Choroid plexus epithelial cell (primary cell): ENCODE measurements at places on chromosomes 3 and 15.

- no peak for DNase-seq
These were observed 93.7 kb downstream of the ABI3BP start for GRCh38 chr3:100899440-100900091.

- DNase-seq = no peak
These were observed 50.2 kb downstream of the CMC1 start for GRCh38 chr3:28291577-28291976.

- DNase-seq = no peak
These were observed 19.1 kb downstream of the GPR160 start for GRCh38 chr3:170056710-170057454.

DNA sequence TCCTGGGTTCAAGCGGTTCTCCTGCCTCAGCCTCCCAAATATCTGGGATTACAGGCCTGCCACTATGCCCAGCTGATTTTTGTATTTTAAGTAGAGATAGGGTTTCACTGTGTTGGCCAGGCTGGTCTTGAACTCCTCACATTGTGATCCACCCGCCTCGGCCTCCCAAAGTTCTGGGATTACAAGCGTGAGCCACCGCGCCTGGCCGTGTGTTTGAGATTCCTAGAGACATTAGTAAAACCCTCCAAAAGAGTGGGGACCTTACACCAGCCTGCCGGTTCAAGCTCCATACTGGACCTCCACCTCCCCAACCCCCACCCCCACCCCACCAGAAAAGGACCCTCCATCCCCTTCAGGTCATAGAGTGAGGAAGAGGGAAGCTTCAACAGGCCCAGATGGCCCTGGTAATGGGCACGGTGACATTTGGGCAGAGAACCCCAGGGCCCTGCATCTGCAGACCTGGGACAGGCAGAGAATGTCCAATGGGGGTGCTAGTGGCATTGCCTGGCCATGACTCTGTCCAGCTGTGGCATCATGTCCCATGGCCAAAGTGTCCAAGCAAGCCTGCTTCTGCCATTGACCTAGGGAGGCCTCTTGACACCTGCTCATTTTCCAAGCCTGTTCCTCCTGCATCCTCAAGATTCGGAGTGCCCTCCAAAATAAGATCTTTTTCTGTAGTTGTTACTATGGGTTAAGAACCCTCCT lies 108.9 kb upstream of the KLF13 start:
- DNase-seq = no peak

GRCh38 chr3:32493437-32494414 lies 8.9 kb downstream of the CMTM6 start:
- DNase-seq = peak; percentile 13

GRCh38 chr3:35932995-35933394 lies 293.7 kb downstream of the ARPP21 start:
- peak; percentile 92 for DNase-seq

DNA sequence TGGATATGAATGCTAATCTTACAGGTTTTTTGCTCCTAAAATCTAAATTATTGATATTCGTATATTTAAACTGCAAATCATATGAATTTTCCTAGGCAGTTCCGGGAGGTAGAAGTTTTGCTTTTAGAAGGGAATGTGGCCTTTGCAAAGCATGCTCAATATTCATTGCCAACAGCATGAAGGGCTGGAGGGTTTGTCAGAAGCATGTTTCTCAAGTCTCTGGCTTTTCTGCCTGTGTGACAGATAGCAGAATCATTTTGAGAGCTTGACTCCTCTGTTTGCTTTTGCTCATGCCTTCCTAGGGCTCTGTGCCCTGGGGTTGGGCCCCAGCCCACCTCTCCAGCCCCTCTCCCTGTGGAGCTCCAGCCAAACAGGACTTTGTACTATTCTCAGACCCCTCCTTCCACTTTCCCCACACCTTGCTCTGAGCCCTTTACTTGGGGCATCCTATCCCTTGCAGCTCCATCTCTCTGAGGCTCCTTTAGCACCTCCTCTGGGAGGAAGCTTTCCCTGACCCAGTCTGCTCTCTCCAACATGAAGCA lies 91.3 kb downstream of the ARNT2 start:
- no peak for DNase-seq

- no peak for DNase-seq
These were observed 109.6 kb downstream of the ETFA start for GRCh38 chr15:76201536-76202255.

DNA sequence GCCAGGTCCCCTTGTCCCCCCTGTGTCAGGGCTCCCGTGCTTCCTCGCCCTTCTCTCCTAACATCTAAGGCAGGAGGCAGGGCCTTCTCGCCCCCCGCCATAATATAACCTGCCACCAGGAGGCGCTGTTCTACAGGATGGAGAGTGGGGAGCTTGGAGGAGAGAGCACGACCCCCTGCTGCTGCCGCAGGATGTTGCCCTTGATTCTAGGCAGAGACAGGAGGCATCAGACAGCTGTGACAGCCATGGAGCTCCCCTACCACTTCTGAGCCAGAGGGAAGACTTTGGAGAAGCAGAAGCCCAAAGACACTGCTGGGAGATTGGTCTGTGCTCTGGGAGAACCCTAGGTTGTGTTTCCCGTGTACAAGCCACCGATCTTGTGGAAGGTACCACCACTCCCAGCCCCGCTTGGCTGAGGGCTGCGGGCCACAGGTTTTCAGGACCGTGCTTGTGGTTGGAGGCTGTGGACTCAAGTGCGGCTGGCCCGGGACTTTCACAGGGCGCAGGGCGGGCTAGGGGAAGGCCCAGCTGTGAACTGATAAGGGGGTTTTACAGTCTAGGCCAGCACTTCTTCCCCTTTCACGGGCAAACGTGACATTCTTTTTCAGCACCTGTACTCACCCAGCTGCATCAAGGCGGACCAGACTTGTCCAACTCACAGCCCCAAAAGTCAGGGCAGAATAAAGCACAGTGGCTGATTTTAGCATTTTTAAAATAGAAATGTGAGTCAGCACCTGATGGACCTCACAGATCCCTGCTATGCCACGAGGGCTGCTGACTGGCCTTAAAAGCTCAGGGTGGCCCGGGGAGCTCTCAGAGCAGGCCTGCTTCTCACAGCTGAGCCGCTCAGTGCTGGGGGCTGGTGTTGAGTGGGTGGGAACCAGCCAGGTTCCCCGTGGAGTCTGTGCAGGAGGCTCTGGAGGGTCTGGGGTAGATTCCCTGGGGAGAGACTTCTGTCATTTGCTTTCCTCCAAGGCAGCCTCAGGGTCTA lies 2.6 kb upstream of the TIGIT start:
- peak; percentile 76 for DNase-seq

DNA sequence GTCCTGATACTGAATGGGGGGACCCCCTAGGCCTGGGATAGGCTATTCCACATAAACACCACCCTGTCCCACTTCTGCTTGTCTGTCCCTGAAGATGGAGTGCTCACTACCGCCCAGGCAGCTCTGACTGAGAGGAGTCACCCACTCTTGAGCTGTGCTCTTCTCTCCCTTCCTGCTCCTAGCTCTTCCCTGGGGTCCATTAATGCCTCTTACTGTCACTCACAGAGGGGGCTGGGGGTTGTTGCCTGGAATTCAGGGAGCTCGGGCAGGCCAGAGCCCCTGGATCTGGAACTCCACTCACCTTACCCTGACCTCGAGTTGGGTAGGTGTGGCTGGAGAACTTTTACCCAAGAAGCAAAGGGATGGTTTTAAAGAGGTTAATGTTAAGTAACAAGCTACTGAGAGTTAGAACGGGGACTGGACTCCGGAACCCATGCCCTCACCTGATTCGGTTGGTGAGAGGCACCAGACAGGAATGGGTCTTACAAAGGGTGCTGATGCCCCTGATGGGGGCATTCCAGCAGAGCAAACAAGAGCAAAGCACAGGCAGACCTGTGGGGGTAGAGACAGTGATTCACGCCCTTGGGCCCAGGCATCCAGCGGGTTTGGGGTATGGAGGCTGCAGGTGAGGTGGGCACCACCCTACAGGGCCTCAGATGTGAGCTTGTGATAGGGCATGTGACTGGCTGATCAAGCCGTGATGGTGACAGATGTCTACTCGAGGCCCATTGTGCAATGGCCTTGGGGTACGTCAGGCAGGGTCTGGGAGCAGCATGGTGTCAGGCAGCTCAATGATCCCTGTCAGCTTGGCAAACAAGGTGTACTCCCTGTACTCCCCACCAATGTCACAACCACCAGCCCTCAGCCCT lies 5.4 kb downstream of the NBEAL2 start:
- DNase-seq = no peak

DNA sequence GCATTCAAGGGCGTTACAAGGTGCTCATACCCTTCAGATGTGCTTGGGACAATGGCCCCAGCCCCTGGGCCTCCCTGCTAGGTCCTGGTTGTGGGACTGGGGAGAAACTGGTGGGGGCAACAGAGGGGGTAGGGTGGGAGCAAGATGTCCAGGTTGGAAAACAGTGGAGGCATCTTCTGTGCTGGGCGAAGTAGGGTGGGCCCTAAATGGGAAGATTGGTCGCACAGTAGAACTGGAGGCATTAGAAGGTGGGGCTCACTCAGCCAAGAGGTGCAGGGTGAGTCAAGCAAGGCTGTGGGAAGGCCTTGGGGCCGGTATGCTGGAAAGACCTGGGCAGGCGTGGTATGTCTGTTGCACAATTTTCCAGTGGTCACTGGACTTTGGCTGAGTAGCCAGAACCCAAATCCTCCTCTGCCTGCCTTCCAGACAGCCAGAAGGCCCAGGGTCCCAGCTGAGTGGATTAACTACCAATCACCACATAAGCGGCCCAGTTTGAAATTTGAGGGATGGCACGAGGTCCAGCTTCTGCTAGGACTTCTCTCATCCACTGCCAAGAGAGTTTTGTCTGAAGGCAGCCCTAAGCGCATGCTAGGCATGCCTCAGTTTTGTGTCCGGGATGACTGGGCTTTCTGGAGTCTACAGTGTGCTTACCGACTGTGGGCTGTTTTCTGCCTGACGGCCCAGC lies 74.5 kb downstream of the LSM3 start:
- DNase-seq = peak; percentile 56

DNA sequence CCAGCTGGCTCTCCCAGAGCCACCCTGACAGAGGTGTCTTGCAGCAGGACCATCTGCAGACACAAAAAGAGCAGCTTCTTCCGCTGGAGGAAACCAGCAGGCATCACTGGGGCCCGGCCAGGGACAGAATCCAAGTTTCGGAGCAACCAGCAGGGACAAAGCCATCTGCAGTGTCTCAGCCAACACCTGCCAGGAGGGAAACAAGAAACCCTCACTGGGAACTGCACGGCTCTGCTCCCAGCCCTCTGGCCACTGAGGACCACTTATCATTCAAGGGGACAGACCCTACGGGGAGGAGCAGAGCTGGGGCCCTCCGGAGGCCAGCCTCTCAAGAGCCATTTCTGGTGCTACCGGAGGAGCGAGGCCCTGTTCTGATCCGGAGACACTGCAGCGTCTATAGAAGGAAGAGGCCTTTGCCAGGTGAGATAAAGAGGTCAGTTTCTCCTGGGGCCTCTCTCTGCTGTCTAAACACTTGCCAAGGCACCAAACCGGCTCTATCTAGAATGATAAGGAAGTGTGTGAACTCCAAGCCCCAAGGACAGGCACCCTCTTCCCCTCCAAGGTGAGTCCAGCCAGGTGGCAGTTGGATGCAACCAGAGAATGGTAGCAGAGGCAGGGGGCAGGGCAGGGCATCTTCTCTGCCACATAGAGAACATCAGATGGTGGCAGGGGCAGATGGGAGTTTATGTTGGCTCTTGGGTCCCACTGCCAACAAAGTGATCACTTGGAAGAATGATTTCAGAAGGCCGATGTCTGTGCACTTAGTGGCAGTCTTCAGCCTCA lies 89.0 kb downstream of the CHSY1 start:
- no peak for DNase-seq

DNA sequence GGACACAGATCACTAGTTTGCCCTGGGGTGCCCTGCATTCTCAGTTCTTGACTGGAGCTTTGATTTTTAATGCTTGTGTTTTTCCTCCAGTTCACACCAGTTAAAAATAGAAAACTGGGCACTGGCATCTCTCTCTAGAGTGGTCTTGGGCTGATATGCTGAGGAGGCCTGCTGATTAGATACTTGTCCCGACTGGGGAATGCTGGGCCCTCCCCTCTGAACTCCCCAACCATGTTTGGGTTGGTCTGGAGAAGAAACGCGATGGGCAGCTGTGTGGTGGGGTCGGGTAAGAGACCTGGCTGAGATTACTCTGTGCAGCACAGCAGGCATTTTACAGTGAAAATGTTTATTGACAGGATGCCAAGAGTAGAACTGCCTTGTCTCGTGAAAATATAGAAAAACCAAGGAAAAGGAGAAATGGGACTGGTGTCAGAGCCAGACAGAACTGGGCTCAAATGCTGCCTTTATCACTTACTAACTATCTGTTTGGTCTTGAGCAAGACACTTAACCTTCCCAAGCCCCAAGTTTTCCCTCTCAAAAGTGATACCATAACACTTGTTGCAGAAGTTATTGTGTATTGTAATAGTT lies 1.6 kb upstream of the ACTC1 start:
- DNase-seq = peak; percentile 14

DNA sequence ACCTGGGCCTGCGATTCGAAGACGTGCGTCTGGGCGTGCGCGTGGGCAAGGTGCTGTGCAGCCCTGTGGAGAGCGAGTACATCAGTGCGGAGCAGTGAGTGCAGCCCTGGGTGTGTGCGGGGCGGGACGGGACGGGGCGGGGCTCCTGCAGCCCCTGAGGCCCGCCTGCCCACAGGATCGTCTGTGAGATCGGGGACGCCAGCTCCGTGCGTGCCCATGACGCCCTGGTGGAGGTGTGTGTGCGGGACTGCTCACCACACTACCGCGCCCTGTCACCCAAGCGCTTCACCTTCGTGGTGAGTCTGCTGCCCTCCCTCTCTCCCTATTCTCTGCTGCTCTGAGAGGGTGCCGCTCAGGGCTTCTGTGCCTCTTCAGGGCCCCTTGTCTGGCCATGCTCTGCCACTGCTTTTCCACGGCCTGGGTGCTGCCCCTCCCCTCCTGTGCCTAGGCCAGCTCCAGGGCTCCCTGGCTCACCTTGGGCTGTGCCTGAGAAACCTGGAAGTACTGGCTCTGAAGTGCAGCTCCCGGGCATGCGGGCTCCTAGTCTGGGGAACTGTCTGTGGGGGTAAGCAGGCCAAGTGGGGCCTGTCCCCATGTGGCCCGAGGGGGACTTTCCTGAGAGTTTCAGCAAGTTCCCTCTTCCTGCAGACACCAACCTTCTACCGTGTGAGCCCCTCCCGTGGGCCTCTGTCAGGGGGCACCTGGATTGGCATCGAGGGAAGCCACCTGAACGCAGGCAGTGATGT lies 31.8 kb downstream of the PLXNA1 start:
- DNase-seq = no peak

DNA sequence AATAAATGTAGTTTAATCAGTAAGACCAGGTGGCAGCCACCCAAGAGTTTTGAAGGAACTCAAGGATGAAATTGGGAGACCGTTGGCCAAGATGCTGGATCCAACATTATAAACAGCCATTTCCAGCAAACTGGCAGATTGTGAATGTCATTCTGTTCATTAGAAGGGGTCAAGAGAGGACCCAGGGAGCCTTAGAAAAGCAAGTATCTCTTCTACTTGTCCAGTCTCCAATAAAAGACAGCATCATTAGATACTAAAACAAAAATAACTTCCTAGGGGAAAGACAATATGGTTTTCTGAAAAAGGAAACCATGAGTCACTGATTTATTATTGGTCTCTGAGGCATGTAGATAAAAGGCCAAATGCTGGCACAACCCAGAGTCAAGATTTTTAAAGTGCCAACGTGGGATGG lies 67.9 kb downstream of the GADL1 start:
- DNase-seq = no peak

GRCh38 chr3:113501597-113501996 lies 13.4 kb downstream of the SPICE1 start:
- DNase-seq = no peak

- no peak for DNase-seq
These were observed 39.6 kb upstream of the STT3B start for GRCh38 chr3:31493149-31493548.
